Pons (tissue), 1 donor: ENCODE measurements at places on chromosomes 7 and 10.

GRCh38 chr7:24926623-24927524, 53.1 kb downstream of the OSBPL3 start:
- no peak for DNase-seq

DNA sequence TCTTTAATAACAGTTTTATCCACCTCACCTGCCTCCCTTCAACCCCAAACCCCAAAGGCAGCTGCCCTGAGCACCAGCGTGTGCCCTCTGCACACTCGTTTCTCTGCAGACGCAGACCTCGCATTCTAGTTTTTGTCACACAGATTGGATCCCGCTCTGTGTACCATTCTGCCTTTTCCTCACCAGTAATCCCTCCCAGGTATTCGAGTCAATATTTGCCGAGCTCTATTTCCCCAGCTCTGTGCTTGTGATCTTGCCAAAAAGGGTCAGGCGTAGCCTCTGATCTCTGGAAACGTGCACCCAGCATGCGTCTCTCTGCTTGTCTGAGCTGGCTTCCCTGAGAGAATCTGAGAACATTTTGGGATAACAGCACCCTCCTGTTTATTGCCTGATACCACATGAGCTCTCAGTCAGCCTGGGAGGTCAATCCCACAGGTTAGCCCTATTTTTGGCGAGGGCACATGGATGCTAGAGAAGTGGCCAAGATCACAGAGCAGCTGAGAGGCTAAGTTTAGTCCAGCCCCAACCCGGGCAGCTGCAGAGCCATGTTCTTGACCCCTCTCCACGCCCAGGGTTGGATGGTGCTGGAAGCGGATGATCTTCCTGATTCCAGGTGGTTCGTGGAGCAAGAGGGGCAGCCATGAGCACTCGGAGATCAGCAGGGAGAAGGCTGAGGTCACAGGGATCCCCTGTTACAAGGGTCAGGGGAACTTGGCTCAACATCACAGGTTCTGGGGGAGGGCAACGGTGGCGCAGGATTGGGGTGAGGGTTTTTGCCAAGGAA, 29.1 kb downstream of the FOXL3 start:
- no peak for DNase-seq

GRCh38 chr7:106747804-106748203, 86.8 kb upstream of the CCDC71L start:
- peak; percentile 8 for DNase-seq

GRCh38 chr10:110506448-110506847, 8.7 kb downstream of the DUSP5 start:
- DNase-seq: no peak

GRCh38 chr10:46787321-46787615, 124.0 kb upstream of the PTPN20 start:
- DNase-seq: peak; percentile 89

DNA sequence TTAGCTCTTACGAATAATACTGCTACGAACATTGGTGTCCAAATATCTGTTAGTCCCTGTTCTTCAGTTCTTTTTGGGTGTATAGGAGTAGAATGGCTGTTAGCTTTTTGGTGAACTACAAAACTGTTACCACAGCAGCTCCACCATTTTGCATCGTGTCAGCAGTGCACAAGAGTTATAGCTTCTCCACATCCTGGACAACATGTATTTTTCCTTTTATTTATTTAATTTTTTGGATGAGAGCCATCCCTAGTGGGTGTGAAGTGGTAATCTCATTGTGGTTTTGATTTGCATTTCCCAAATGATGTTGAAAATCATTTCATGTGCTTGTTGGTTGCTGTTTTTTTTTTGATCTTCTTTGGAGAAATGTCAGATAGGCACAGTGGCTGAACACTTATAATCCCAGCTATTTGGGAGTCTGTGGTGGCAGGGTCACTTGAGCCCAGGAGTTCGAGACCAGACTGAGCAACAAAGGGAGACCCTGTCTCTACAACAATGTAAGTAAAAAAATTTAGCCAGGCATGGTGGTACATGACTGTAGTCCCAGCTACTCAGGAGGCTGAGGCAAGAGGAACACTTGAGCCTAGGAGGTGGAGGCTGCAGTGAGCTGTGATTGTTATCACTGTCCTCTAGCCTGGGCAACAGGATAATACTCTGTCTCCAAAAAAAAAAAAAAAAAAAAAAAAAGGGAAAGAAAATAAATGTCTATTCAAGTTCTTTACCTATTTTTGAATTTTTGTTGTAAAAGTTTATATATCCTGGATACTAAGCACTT, 31.7 kb downstream of the TRIM24 start:
- DNase-seq: no peak

DNA sequence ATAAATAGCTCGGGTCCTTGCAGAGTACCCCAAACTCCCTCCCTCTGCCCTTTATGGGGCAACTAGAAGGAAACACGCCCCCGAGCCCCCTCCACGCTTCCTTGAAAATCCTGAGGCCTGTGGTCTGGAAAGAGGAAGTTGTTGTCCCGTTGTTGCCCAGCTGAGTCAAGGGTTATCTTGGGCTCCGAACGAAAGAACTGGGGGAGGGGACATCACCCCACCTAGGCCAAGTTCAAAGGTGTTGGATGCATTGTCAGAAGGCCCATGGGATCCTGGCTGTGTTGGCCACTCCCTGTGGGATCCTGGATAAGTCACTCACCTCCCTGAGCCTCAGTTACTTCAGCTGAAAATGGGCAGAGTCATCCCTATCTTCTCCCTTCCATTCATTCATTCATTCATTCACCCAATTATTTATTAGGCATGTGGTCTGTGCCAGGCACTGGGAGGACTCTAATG, at the start of gene CCL24:
TSS of gene CCL24 (minus strand) at position 26 of the 456 bp plus-strand sequence. CDS start 91 bp downstream, outside the sequence.
- no peak for DNase-seq

GRCh38 chr10:69538461-69538860, 34.8 kb downstream of the NEUROG3 start:
- DNase-seq: no peak

DNA sequence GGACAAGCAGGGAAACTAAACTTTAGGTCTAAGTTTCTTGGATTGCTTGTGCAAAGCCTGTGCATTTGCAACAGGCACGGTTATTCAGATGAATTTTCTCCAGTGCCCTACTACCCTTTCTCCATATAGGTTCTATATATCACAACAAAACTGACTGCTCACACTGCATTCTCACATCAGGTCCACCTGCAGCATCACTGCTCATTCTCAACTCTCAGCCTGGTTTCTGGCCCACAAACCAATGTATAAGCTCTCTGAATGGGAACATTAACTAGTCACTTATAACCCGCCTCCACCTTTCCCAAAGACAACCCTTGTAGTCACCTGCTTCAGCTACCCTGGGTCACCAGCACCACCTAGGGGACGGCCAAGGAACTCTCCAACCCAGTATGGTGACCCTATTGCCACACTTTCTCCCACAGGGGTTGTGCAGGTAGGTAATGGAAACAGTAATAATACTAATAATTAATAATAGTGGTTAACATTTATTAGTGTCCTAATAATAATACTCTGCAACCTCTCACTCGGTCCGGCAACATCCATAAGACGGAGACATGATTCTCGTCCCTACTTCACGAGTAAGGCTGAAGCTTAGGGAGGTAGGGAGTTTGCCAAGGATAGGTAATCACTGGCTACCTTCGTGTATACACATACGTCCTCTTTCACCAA, 97.3 kb downstream of the CLEC2L start:
- DNase-seq: no peak

- DNase-seq: no peak
Observed at GRCh38 chr7:5591278-5591874, 167.7 kb upstream of the TNRC18 start.
